ENCODE measurements at places on chromosomes 12 and 14. TPM values are rescaled to one million over a fixed set of nuclear protein-coding genes. Genes with fewer than 3 reads are reported as not detected.

DNA sequence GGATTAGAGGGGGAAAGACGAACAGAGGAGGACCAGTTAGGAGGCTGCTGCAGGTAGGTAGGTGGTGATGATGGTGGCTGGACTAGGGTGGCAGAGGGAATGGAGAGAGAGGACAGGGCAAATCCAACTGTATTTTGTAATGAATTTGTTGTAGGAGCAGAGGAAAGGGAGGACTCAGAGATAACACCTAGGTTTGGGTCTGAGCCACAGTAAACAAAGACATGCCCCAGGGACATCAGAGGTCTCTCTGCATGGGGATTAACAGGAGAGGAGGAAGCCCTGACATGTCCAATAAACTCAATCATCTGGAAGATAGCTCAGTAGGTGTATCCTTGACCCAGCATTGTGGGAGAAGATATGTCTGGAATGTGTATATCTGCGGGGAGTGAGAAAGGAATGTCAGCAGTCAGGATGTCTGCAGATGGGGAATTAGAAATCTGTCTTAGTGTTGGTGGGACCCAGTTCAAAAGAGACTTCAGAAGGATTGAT, 4.7 kb upstream of the SLC48A1 start:
- DNase-seq, result no peak

GRCh38 chr14:69964841-69965240, 85.6 kb downstream of the SMOC1 start:
- no peak for DNase-seq

Gene CGRRF1
- 14.5 TPM for polyA plus RNA-seq

- DNase-seq, result no peak
These were observed 67.6 kb upstream of the KTN1 start for GRCh38 chr14:55512421-55512820.

Measured in forelimb muscle (tissue), 1 donor.